ENCODE measurements at places on chromosomes 16 and 17.
A peak's percentile ranks its signal among the peaks of the same experiment; 100 is the strongest.

- no peak for DNase-seq
Measured at GRCh38 chr17:39224778-39225307, 902 bp downstream of the STAC2 start.

DNA sequence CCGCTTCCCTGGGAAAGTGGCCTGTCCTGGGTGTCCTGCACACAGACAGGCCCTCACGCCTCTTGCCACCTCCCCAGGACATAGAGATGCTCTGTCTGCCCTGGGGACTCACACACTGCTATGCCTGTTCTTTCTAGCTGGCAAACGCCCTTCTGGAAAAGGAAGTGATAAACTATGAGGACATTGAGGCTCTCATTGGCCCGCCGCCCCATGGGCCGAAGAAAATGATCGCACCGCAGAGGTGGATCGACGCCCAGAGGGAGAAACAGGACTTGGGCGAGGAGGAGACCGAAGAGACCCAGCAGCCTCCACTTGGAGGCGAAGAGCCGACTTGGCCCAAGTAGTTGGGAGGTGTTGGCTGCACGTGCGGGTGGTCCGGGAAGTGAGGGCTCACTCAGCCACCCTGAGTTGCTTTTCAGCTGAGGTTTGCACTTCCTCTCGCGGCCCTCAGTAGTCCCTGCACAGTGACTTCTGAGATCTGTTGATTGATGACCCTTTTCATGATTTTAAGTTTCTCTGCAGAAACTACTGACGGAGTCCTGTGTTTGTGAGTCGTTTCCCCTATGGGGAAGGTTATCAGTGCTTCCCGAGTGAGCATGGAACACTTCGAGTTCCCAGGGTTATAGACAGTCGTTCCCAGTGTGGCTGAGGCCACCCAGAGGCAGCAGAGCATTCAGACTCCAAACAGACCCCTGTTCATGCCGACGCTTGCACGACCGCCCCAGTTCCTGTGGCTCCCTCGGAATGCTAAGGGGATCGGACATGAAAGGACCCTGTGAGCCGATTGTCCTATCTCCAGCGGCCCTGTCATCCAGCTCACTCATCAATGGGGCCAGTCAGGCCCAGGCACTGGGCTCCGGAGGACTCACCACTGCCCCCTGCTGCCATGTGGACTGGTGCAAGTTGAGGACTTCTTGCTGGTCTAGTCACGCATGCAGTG, 3.5 kb upstream of the RPL13 start:
- DNase-seq = peak; percentile 36

DNA sequence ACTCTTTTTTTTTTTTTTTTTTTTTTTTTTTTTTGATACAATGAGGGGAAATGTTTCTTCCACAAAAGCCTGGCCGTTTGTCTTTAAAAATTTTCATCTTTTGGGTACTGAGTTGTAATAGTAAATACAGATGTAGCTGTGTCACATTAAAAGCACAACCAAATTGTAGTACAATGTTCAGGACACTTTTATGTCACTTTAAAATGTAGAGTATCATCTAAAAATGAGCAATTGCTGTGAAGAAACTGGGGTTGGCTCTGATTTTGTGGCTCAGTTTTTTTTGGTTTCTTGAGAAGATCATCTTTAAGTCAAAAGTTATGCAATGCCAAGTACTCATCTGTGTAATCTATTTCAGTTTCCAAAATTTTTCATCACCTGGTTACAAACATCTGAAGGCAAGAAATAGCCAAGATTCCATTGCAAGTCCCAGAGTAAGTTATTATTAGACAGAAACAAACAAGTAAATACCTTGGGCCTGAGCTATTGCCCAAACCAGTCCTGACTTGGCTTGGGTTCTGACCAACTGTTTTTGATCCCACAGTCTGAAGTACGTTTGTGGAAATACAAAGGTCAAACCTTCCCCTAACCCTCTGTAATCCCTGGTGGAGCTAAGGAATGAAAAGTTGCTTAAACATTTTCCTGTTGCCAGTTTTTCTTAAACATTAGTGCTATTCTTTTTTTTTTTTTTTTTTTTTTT, 717.2 kb downstream of the WWOX start:
- no peak for DNase-seq

DNA sequence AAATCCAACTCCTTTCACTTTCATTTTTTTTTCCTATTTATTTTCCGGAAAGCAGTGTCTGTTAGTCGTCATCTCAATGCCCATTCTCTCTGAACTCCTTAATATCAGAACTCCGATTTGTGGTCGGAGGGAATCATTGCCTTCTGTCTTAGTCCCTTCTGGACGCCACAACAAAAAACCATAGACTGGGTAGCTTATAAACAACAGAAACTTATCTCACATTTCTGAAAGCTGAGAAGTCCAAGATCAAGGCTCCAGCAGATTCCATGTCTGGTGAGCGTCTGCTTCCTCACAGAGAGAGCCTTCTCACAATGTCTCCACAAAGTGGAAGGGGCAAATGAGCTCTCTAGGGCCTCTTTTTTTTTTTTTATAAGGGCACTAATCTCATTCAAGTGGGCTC, 296.6 kb upstream of the CDH11 start:
- no peak for DNase-seq

- peak; percentile 33 for DNase-seq
Measured at GRCh38 chr17:65679165-65679845, 117.9 kb upstream of the AXIN2 start.

DNA sequence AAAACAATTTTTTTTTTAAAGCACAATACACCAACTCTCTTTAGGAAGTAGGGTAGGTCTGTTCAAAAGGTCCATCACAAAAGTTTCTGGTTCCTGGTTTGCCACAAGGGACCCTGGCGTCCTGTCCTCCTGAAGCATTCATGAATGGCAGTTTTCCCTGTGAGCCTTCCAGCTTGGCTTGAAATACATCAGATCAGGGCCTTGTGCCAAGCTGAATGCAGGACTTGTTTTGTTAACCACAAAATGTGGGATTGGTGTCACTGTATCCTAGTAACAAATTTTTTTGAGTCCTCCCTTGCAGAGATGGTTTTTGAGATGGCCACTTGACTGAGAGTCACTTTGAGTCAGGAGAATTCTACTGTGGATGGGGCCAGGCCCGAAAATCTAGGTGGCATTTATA, 3.9 kb downstream of the GNAO1 start:
- DNase-seq = peak; percentile 58

GRCh38 chr16:70685061-70685937, 554 bp downstream of the MTSS2 start:
- no peak for DNase-seq

- no peak for DNase-seq
Measured at GRCh38 chr16:54275956-54276355, 10.6 kb downstream of the IRX3 start.

DNA sequence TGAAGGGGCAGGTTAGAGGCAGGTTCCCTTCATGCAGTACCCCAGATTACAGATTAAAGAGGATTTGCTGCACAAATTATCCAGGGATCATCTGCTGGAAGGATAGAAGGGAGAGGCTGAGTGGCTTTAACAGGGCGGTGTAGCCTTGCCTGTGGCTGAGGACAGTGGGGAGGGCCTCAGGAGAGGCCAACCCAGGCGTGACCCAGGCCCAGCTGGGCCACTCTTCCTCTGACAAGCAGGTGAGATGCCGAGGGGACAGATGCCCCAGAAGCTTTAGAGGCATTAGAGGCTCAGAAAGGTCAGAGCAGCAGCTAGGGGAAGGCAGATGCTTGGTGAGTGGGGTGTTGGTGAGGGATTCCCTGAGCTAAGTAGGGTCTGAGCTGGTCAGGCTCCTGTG, 18.1 kb upstream of the MTMR4 start:
- DNase-seq = no peak

- no peak for DNase-seq
Measured at GRCh38 chr17:44995436-44996001, 27.4 kb upstream of the C1QL1 start.

DNA sequence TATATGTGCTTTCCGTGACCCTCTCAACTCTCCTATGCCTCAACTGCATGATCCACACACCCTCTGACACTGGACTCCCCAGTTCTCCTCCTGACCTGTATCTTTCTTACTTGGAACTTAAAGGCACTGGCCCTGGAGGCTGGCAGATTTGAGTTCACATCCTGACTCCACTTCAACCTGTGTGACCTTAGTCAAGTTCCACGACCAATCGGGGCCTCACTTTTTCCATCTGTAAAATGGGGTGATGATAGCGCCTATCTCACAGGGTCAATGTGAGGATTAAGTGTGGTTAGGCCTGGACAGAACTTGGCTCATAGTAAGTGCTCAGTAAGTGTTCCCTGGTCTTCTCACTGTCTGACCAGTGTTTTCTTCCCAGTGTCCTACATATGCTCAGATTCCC, 25.1 kb downstream of the MARF1 start:
- DNase-seq = no peak

DNA sequence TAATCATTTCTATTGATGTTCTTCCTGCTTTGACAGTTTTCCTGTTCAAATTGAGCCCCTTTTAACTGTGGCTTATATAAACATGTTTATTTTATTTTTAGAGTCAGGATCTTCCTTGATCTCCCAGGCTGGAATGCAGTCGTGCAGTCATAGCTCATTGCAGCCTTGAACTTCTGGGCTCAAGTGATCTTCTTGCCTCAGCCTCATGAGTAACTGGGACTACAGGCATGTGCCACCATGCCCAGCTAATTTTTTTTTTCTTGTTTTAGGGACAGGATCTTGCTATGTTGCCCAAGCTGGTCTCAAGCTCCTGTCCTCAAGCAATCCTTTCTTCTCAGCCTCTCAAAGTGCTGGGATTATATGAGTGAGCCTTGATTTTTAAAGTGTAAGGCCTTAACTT, 14.7 kb downstream of the PHKB start:
- no peak for DNase-seq

GRCh38 chr17:3982113-3982512, 17.9 kb upstream of the ATP2A3 start:
- DNase-seq = no peak

DNA sequence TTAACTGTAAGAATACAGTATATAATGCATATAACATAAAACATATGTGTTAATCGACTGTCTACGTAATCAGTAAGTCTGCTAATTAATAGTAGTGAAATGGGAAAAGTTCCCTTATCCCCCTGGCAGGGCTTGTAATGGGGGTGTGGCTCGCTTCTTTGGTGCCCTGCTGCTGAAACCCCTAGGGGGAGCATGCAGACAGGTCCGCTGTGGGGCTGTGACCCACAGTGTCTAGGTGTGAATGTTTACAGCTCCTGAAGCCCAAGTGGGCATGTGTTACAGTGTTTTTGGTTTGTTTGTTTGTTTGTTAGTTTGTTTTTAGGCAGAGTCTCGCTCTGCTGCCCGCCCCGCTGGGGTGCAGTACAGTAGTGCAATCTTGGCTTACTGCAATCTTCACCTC, 495.7 kb downstream of the SHISA9 start:
- DNase-seq = no peak

DNA sequence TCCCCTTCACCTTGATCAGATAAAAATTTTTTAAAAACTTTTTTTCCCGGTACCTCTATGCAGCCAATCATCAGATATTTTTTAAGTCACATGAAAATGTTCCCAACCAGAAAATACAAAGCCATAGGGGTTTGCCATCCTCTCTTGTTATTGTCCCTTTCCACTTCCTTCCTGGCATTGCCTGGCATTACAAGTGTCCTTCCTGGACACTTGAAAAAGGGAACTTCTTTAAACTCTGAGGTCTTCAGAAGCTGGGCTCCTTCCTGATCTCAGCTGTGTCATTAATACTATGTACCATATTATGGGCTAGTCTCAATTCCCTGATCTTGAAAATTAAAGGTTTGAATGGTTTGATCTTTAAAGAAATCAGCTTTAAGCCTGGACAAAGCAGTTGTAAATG, 64.9 kb downstream of the TEX14 start:
- DNase-seq = no peak

GRCh38 chr17:17924131-17924856, 47.9 kb downstream of the TOM1L2 start:
- DNase-seq = no peak

DNA sequence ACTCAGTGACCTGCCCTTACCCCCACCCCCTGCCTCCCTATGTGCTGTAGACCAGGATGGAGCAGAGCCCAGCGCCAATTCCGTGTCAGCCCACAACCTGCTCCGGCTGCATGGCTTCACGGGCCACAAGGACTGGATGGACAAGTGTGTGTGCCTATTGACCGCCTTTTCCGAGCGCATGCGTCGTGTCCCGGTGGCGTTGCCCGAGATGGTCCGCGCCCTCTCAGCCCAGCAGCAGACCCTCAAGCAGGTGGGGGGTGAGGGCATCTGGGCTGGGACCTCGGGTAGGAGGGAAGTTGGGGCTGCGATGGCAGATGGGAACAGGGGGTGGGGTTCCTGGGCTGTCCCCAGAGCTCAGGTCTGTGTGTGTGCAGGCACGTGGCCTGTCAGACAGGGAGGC, 6.3 kb upstream of the CACNA1G start:
- DNase-seq = no peak

- DNase-seq = no peak
Measured at GRCh38 chr17:64024781-64025731, 4.6 kb upstream of the ICAM2 start.

GRCh38 chr16:6377956-6378355, 954.7 kb upstream of the RBFOX1 start:
- DNase-seq = no peak

DNA sequence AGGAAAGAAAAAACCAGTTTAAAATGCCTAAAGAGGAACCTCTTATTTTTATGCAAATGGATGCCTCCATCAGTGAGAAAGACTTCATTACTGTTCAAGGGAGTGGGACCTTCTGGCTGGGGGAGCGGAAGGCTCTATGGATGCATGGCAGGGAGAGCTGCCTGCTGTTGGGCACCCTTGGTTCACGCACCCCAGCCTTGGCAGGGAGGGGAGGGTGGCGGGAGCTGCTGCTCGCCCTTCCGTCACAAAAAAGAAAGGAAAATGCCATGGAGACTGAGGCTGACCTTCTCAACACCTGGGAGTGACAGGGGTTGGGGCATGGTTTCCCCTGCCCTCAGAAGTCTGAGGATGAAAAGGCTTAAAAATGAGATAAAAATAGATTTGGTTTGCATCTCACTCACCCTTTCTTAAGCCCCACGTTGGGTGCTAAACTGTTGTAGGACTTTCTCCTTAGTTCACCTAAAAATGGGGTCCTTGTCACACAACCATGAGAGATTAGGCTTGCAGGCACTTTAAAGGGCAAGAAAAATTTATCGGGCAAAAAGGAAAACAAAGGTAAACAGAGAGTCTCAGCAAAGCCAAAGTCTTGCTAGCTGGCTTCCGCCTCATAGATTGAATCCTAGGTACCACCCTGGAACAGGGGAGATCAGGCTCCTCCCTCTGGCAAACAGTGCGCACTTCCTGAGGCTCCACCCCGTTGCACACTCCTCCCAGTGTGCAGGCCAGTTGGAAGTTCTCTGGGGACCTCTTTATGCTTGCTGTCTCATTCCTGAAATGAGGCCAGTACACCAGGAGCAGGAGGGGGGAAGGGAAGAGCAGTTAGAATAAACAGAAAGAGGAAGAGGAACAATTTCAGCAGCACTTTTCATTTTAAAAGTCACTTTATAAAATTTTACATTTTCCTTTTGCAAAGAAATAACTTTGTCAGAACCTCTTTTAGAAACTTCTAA, 31.6 kb downstream of the PHKB start:
- DNase-seq = no peak

DNA sequence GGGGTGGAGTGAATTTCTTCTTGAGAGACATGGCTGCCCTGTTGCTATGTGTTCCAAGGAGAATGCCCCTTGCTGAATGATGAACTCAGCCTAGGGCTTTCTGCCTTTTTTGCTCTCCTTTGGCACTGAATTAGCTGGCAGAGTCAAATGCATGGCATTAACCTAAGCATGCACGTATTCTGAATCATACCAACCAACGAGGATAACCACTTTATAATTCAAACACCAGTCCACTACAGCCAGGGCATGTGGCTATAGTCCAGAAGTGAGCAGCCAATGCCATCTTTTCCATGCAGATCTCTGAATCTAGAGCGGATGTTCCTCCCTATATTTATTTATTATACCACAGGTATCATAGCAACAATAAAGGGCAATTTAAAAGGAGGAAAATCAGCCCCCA, 15.7 kb downstream of the TMIGD1 start:
- no peak for DNase-seq
